MCF 10A (cell line): ENCODE measurements at places on chromosomes 16 and 17. TPM values are rescaled to one million over a fixed set of nuclear protein-coding genes. Genes with fewer than 3 reads are reported as not detected.

- H3K27me3 ChIP-seq: peaks cover 43% of the 10 kb centered on the region
- no peaks in the 10 kb centered on the region for H3K4me1 ChIP-seq
- H3K4me3 ChIP-seq: no peak overlapping the region
- no peak overlapping the region for H3K27ac ChIP-seq
- DNase-seq: no peak
- H3K36me3 ChIP-seq: no peaks in the 10 kb centered on the region
Observed at GRCh38 chr17:74226252-74226651, 12.9 kb downstream of the TTYH2 start.

Gene RSKR
- total RNA-seq: 19.9 and 24.1 TPM in 2 replicates

- H3K27me3 ChIP-seq: no peaks in the 10 kb centered on the region
- DNase-seq: no peak
- peaks cover 77% of the 10 kb centered on the region for H3K36me3 ChIP-seq
- peaks cover 16% of the 10 kb centered on the region for H3K4me1 ChIP-seq
- no peak overlapping the region for H3K4me3 ChIP-seq
- no peak overlapping the region for H3K27ac ChIP-seq
Observed at GRCh38 chr17:45077643-45078042, 16.5 kb downstream of the NMT1 start.

DNA sequence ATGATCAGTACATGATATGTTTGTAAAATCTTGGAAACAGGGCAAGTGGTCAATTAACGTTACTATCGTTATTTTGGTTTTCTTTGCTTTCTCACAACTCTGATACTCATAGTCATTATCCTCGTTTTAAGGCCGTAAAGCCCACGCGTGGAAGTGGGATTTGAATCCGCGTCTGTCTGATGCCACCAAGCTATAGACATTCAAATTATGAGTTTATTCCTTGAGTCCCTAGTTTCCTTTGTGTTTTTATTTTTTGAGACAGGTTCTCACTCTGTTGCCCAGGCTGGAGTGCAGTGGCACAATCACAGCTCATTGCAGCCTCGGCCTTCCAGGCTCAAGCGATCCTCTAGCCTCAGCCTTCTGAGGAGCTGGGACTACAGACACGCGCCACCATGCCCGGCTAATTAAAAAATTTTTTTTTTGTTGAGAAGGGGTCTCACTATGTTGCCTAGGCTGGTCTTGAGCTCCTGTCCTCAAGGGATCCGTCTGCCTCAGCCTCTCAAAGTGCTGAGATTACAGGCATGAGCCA lies 1.0 kb downstream of the DCTN5 start:
- peaks cover 12% of the 10 kb centered on the region for H3K4me1 ChIP-seq
- H3K27ac ChIP-seq: peak overlapping the region; percentile 91
- DNase-seq: no peak

- no peak for DNase-seq
- H3K4me3 ChIP-seq: no peak overlapping the region
- H3K4me1 ChIP-seq: no peaks in the 10 kb centered on the region
Observed at GRCh38 chr17:45628019-45628418, 137.5 kb upstream of the PLEKHM1 start.

GRCh38 chr16:4373356-4373908 lies 1.8 kb downstream of the VASN start:
- peaks cover 32% of the 10 kb centered on the region for H3K4me1 ChIP-seq
- no peaks in the 10 kb centered on the region for H3K27me3 ChIP-seq
- peak overlapping the region; percentile 69 for H3K4me3 ChIP-seq
- H3K27ac ChIP-seq: no peak overlapping the region
- no peaks in the 10 kb centered on the region for H3K36me3 ChIP-seq

DNA sequence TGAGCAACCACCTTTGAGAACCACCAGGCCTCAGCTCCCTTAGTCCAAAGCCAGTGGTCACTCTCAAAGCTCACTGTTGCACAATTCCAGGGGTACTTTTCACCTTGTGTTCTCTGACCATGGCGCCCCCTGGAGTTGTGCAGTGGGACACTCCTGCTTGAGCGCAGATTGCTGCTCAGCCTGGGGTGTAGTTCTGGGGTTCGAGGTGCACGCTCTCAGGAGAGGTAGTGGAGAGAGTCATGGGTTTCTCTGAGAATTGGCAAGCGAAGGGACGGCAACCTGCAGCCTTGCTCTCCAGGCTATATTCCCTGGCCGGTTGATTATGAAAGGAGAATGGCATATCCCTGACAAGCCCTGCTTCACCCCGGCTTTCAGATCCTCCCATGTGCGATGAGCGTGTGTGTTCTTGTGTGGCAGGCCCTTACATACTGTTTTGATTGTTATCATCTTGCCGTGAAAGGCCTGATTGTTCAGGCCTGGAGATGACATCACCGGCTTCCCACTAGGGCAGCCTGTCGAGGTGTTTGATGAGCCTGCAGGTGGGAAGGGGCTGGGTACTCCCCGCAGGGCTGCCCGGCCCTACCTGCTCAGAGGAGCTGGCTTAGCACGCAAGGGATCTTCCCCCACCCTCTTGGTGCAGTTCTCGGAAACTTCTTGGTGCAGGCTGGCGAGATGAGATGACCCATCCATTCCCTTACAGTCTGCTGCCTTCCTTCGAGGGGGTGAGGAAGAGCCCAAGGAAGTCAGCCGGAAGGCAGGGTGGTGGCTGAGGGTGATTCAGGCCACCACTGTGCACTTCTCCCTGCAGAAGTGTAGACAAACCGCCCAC lies 431.2 kb downstream of the SLC39A11 start:
- peaks cover 15% of the 10 kb centered on the region for H3K4me1 ChIP-seq
- peak overlapping the region; percentile 78 for H3K27ac ChIP-seq
- no peaks in the 10 kb centered on the region for H3K27me3 ChIP-seq
- no peaks in the 10 kb centered on the region for H3K36me3 ChIP-seq
